Endothelial cell of umbilical vein (primary cell): ENCODE measurements at places on chromosomes 16 and 17. TPM values are rescaled to one million over a fixed set of nuclear protein-coding genes. Genes with fewer than 3 reads are reported as not detected.

ABCA10 gene
- 1.7 and 2.1 TPM in 2 replicates for total RNA-seq

EME1 gene
- total RNA-seq, result 7.3 and 9.1 TPM in 2 replicates

RCVRN gene
- total RNA-seq, result not detected in 2 replicates

KRT17 gene
- total RNA-seq, result 0.55 and 1.6 TPM in 2 replicates

DNA sequence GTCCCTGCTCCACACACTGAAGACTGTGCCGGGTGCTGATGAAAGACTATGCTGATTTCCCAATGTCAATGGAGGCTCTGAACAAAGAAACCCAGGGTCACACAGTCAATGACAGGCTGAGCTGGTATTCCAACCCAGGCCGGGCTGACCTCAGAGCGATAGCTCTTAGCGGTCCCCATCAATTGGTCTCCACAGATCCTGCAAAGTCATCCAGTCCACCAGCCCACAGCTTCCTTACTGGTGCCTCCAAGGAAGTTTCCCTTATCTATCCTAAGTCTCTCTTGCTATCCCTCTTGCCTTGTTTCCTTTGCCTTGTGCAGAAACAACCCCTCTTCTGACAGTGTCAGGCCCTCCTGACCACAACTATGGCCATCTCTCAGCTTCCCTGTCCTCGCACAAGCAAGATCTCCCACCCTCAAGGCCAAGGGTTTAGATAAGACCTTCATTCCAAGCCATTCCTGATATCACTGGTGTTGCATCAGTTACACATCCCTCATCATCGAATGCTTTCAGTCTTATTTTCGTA is 52.7 kb upstream of the KSR1 start:
- no peak for DNase-seq

DNA sequence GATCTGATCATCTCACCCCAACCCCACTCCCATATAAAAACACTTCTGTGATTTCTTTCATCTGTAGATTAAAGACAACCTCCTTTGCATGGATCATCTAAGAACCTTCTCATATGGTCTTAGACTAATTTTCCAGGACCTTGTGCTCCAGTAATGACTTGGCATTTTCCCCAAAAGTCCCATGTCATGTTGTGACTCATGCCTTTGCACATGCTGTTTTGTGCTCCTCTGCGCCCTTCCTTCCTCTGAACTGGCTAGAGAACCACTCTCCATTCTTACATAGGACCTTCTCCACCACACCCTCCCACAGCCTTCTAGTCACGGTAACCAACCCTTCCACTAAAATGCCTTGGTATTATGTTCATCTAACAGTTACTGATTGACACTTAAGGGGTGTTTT is 99.5 kb upstream of the AXIN2 start:
- DNase-seq, result peak; percentile 80

DNA sequence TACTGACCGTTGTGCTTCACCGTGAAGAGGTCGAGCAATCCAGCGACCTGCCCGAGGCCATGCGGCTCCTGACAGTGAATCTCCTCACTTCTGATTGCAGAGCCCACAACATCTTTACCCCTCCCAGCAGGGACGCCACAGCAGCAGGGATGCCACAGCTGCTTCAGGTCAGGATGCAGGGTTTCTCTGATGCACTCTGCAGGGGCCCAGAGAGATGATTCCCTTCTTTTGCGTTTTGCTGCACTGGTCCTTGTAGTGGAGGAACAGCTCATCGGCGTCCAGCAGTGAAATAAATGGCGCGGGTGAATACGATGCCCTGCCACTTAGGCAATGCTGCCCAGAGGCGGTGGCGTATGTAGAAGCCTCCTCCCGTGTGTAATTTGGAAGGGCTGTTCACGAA is 5.6 kb downstream of the KIAA0513 start:
- no peak for DNase-seq

- DNase-seq, result peak; percentile 77
These were observed 1.1 kb downstream of the MAPK3 start for GRCh38 chr16:30121741-30122571.

DNA sequence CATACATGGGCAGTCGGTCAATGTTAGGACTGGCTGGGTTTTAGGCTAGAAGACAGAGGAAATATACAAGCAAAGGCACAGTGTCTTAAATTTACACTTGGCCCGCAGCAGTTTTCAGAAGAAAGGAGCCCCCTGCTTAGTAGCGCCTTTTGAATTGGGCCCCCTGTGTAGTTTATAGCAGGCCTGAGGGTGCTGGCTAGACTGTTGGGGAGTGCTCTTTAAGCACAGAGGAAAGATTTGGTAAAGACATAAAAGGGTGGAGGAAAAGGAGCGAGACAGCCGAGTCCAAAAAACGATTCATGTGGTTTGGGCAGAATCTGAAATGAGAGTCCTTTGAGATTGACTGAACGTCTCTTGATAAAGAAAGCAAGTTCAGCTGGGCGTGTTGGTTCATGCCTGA is 10.6 kb downstream of the RMI2 start:
- DNase-seq, result no peak

GRCh38 chr17:28759256-28759865 is 15.6 kb downstream of the TRAF4 start:
- no peak for DNase-seq
